Activated naive CD8-positive, alpha-beta T cell treated with anti-CD3 and anti-CD28 coated beads for 36 hours (primary cell): ENCODE measurements at places on chromosomes 5 and 9. TPM values are rescaled to one million over a fixed set of nuclear protein-coding genes. Genes with fewer than 3 reads are reported as not detected.

- no peak overlapping the region for H3K4me3 ChIP-seq
- H3K4me1 ChIP-seq, result peaks cover 21% of the 10 kb centered on the region
- peaks cover 6% of the 10 kb centered on the region for H3K36me3 ChIP-seq
- H3K27me3 ChIP-seq, result no peaks in the 10 kb centered on the region
These were observed 3.4 kb upstream of the ZBTB5 start for GRCh38 chr9:37468620-37469019.

- H3K27me3 ChIP-seq, result no peaks in the 10 kb centered on the region
- no peak for DNase-seq
- peak overlapping the region; percentile 4 for H3K4me3 ChIP-seq
- H3K27ac ChIP-seq, result peak overlapping the region; percentile 84
- H3K36me3 ChIP-seq, result peaks cover 77% of the 10 kb centered on the region
- H3K4me1 ChIP-seq, result peaks cover 81% of the 10 kb centered on the region
These were observed 12.8 kb downstream of the AKNA start for GRCh38 chr9:114374936-114375335.

DNA sequence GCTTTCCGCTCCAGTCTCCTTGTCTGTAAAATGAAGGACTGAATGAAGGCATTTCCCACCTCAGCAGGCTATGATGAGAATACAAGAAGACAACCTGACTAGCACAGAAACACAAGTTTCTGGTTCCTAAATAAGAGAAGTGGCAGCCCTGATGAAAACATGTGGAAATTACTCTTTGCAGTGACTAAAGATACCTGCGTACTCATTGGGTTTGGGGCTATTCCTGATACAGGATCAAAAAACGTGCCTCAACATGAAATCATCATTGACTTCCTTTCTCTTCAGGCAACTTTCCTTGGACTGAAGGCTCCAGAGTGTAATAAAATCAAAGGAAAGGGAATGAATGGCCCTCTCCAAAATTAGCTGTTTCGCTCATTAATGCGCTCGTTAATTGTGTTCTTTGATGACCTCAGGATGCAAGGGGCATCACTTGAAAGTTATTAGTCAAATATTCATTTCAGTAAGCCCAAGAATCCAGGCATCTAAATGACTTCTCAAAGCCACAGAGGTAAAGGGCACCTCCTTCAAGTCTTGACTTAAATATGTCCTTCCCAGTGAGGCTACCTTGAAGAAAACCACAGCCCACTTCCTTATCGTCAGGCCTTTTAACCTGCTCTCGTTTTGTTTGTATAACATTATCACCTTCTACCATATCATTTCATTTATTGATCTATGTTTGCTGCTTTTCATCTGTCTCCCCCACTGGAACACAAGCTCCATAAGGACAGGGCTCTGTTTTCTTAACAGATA, 68.9 kb downstream of the RASEF start:
- DNase-seq, result no peak
- H3K27me3 ChIP-seq, result peaks cover 6% of the 10 kb centered on the region
- no peaks in the 10 kb centered on the region for H3K36me3 ChIP-seq
- no peak overlapping the region for H3K4me3 ChIP-seq

Gene GABRA1
- total RNA-seq, result not detected

GRCh38 chr9:115164511-115164974, 46.6 kb upstream of the TNC start:
- H3K36me3 ChIP-seq, result no peaks in the 10 kb centered on the region
- H3K27me3 ChIP-seq, result peaks cover 22% of the 10 kb centered on the region
- peaks cover under 1% of the 10 kb centered on the region for H3K4me1 ChIP-seq
- no peak overlapping the region for H3K27ac ChIP-seq
- H3K4me3 ChIP-seq, result no peak overlapping the region
- DNase-seq, result no peak

- no peaks in the 10 kb centered on the region for H3K4me1 ChIP-seq
- H3K36me3 ChIP-seq, result no peaks in the 10 kb centered on the region
- peak overlapping the region; percentile 50 for H3K27ac ChIP-seq
- peaks cover 11% of the 10 kb centered on the region for H3K27me3 ChIP-seq
- no peak overlapping the region for H3K4me3 ChIP-seq
- no peak for DNase-seq
These were observed 129.4 kb downstream of the TRIM32 start for GRCh38 chr9:116816484-116816883.

GRCh38 chr5:59833448-59833847, 60.1 kb downstream of the PDE4D start:
- H3K27me3 ChIP-seq, result peaks cover 10% of the 10 kb centered on the region
- H3K4me3 ChIP-seq, result no peak overlapping the region
- no peak for DNase-seq
- no peaks in the 10 kb centered on the region for H3K36me3 ChIP-seq
- H3K27ac ChIP-seq, result no peak overlapping the region

- H3K4me3 ChIP-seq, result no peak overlapping the region
- H3K27me3 ChIP-seq, result no peaks in the 10 kb centered on the region
- DNase-seq, result no peak
- no peak overlapping the region for H3K27ac ChIP-seq
- peaks cover 26% of the 10 kb centered on the region for H3K4me1 ChIP-seq
- H3K36me3 ChIP-seq, result peaks cover 26% of the 10 kb centered on the region
These were observed 115.5 kb downstream of the SLC12A2 start for GRCh38 chr5:128199104-128199503.

Gene GPX8
- not detected for total RNA-seq

Gene PCDHB13
- not detected for total RNA-seq

DNA sequence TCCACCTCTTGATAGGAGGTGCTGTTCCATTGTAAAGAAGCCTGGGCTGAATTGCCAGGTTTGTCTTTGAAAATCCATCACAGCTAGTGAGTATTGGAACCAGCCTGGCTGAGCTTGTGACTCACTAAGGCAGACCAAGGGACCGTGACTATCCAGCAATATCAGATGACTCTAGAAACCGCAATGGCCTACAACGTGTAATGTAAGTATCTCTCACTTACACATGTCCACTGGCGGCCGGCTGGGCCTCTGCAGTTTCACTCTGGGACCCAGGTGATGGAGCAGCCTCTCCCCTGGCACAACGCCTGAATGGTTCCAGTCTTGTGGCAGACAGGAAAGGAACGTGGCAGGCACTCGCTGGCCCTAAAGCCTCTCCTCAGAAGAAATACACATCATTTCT, 3.1 kb upstream of the HRH2 start:
- no peak overlapping the region for H3K4me3 ChIP-seq
- H3K36me3 ChIP-seq, result peaks cover 61% of the 10 kb centered on the region
- H3K27ac ChIP-seq, result peak overlapping the region; percentile 95
- H3K4me1 ChIP-seq, result peaks cover 74% of the 10 kb centered on the region

DNA sequence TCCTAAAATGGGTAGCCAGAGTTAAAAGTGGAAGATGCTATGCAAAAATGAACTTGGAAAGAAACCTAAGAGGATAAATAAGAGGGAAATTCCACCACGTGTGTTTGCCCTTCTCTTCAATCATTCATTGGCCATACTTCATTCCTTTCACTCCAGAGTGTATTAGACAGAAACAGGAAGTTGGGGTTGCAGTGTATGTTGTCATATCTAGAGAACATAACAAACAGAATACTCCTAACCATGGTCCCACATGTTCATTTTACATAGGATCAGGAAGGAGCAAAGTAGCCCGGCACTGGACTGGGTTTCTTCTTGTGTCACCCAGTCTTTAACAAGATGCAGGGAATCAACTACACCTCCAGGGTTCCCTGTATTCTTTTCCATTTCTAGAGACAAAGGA, 7.6 kb upstream of the GPBP1 start:
- H3K36me3 ChIP-seq, result no peaks in the 10 kb centered on the region
- no peak for DNase-seq

Gene STPG3
- not detected for total RNA-seq

DNA sequence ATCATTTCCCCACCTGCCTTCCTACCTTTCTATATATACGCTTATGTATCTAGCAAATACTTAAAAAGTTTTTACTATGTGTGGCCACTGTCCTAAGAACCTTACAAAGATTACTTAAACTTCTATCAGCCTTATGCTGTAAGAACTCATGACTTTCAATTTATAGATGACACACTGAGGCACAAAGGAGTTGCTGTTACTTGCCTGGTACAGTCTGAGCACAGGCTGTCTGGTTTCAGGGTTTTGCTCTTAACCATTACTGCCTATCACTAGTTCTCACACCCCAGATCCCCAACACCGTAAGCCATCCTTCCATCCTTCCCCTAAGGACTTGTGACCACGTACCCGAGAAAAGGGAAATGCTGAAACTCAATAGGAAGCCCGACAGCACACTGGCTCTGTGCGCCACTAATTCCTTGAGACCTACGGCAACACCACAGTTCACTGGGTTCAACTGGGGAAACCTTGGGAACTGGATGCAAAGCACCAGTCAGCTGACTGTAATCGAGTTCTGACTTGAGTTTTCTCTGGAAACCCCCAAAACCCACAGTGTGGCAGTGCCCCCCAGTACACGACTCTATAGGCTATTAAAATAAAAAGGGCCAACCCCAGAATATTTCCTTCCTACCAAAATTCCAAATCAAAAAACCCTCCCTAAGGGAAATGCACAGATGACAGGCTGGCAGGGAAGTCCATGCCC, 56.0 kb downstream of the AUH start:
- H3K36me3 ChIP-seq, result peaks cover 12% of the 10 kb centered on the region
- H3K4me3 ChIP-seq, result no peak overlapping the region
- H3K27me3 ChIP-seq, result no peaks in the 10 kb centered on the region
- peaks cover 6% of the 10 kb centered on the region for H3K4me1 ChIP-seq
- H3K27ac ChIP-seq, result no peak overlapping the region

Gene IFNA13
- total RNA-seq, result not detected

DNA sequence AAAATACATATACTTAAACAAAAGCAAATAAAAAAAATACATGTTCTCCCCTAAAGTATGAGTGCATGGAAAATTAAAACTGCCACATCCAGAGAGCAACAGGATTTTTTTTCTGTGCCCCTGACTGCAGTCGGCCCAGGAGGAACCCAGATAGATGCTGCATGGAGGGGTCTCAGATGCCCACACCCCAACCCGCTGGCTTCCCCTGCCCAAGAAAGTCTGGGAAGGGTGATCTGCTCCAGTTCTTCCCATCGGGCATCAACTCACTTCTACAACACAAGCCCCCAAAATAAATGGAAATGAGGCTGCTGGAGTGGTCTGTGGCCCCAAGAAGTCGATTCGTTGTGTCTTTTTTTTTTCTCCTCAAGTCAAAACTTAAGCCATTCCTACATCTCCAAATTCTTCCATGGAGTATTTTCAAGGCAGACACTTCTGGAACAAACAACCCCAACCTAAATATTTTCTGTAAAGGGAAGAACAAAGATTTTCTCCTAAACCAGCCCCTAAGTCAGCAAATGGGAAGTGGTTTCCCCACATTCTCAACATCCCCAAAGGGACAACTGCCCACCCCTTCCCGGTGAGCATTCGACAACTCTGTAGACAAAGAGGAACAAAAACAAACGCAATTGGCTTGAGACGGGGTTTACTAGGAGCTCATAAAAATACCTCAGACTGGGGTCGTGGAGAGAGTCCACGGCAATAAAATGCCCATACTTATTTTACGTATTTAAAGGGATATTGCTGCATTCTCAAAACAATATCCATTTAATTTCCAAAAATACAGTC, 46.7 kb downstream of the ROR2 start:
- no peaks in the 10 kb centered on the region for H3K36me3 ChIP-seq
- H3K27me3 ChIP-seq, result no peaks in the 10 kb centered on the region
- DNase-seq, result no peak
- no peak overlapping the region for H3K27ac ChIP-seq
- H3K4me3 ChIP-seq, result no peak overlapping the region
- peaks cover 15% of the 10 kb centered on the region for H3K4me1 ChIP-seq

Gene ZNF879
- total RNA-seq, result 2.2 TPM

DNA sequence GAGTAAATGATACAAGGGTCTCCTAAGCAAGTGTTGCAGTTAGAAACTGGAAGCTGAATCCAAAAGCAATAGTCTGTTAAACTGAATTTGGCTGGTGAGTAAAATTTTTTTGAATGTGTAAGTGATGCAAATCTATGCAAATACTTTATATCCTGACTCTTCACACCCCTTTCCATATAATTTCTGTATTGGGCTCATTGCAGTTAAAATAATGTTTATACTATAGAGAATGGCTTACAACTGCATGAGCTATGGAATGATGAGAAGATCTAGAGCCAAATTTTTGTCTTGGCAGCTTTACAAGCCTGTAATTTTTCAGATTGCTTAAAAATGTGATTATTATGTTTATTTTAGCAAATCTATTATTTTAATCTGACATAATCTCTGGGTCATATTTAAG, 57.0 kb upstream of the GABRA1 start:
- H3K27me3 ChIP-seq, result no peaks in the 10 kb centered on the region
- no peaks in the 10 kb centered on the region for H3K36me3 ChIP-seq
- no peak for DNase-seq
- no peak overlapping the region for H3K4me3 ChIP-seq
- no peaks in the 10 kb centered on the region for H3K4me1 ChIP-seq

Gene GABRB2
- not detected for total RNA-seq

Gene RANBP3L
- 0.14 TPM for total RNA-seq

Gene AGXT2
- not detected for total RNA-seq

GRCh38 chr9:82031538-82032280, 43.1 kb downstream of the SPATA31D1 start:
- H3K4me3 ChIP-seq, result no peak overlapping the region
- no peak overlapping the region for H3K27ac ChIP-seq
- no peak for DNase-seq
- no peaks in the 10 kb centered on the region for H3K36me3 ChIP-seq

DNA sequence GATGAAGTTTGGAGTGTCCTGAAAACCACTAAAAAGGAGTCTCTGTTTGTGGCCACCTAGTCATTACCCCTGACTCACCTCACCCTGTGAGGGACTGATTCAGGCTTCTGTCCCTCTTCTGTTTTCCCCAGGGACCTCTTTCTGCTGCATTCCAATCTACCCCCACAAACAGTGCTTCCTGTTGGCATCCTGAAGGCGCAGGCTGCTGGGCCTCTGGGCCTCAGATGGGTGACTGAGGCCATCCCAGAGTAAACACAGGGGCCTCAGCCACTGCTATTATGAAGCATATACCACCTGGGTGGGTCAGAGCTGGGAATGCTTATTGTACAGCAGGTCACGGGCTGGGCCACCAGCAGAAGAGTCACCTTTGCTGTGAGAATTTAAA, 20.0 kb downstream of the MORN5 start:
- no peak overlapping the region for H3K27ac ChIP-seq
- H3K4me3 ChIP-seq, result no peak overlapping the region
- no peaks in the 10 kb centered on the region for H3K36me3 ChIP-seq
- H3K4me1 ChIP-seq, result no peaks in the 10 kb centered on the region
- peaks cover 21% of the 10 kb centered on the region for H3K27me3 ChIP-seq
- no peak for DNase-seq

Gene BARHL1
- not detected for total RNA-seq

DNA sequence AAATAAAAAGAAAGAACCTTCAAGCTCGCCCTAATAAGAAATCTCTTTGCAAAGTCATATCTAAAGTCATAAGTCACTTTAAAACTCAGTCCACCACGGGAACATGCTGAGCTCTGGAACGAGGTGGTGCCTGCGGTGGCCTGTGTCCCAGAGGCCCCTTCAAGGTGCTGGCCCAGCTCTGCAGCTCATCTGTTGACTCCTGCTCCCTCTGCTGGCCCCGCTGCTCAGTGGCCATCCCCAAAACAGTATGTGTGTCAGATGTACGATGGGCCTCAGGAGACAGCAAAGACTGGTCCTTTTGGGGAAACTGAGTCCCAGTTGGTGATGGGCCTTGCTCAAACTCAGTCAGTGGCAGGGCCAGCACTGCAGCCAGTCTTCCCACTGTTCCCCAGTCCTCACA, 22.8 kb upstream of the FOXB2 start:
- no peak overlapping the region for H3K4me3 ChIP-seq
- H3K27me3 ChIP-seq, result peaks cover 12% of the 10 kb centered on the region
- H3K27ac ChIP-seq, result no peak overlapping the region
- H3K4me1 ChIP-seq, result no peaks in the 10 kb centered on the region
- no peak for DNase-seq
